ENCODE measurements at places on chromosomes 2 and 18.

GRCh38 chr2:165877565-165878550, 75.7 kb downstream of the TTC21B start:
- DNase-seq: peak; percentile 66

- DNase-seq: no peak
Observed at GRCh38 chr2:224574423-224575084, 10.6 kb downstream of the CUL3 start.

GRCh38 chr2:49248506-49248905, 94.2 kb upstream of the FSHR start:
- no peak for DNase-seq

DNA sequence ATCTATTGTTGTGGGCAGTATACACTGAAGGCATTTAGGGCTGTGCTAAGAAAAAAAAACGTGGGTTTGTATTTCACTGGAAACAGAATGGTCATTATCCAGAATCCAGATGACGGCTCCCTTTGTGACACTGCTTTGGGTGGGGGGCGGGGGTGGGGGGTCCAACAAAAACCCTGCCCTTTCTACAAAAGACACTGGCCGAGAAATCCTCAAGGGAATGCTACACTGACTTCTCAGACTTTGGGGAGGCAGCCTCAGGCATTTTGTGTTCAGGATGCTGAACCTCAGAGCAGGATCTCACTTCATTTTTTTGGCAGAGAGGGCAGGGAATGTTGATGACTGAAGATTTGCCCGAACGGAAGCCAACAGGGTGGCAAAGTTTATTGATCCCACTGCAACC, 417.1 kb downstream of the HRH4 start:
- DNase-seq: no peak

GRCh38 chr2:211944572-211944971, 594.0 kb downstream of the ERBB4 start:
- peak; percentile 60 for DNase-seq

GRCh38 chr2:1360144-1360543, 53.1 kb upstream of the TPO start:
- DNase-seq: no peak

GRCh38 chr2:16630463-16630862, 35.2 kb downstream of the CYRIA start:
- peak; percentile 33 for DNase-seq

GRCh38 chr2:150020221-150020620, 432.6 kb upstream of the MMADHC start:
- no peak for DNase-seq

GRCh38 chr2:17971531-17972125, 93.2 kb downstream of the KCNS3 start:
- no peak for DNase-seq

DNA sequence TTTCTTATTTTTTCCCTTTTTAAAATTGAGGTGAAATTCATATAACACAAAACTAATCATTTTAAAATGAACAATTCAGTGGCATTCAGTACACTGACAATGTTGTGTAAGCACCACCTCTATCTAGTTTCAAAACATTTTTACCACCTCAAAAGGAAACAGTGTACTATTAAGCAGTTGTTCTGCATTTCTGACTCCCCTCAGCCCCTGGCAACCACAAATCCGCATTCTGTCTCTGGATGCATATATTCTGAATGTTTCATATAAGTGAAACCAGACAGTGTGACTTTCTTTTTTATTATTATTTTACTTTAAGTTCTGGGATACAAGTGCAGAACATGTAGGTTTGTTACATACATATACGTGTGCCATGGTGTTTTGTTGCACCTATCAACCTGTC, 19.2 kb upstream of the TANK start:
- peak; percentile 78 for DNase-seq

DNA sequence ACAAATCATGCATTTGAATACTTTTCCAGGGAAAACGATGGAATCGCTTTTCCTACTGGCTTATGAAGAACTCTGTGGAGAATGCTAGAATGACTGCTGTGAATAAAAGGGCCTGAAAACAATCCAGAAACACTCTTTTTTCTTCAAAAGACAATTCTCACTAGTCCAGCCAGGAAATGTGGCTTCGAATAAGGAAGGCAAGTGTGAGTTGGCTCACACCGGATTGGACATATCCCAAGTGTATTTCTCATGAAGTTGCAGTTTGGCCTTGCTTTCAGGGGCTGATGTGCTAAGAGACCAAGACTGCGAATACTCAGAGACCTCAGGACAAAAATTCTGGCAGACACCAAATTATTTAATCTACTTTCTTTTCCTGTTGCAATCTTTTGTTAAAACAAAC, 54.1 kb downstream of the FIGN start:
- no peak for DNase-seq

DNA sequence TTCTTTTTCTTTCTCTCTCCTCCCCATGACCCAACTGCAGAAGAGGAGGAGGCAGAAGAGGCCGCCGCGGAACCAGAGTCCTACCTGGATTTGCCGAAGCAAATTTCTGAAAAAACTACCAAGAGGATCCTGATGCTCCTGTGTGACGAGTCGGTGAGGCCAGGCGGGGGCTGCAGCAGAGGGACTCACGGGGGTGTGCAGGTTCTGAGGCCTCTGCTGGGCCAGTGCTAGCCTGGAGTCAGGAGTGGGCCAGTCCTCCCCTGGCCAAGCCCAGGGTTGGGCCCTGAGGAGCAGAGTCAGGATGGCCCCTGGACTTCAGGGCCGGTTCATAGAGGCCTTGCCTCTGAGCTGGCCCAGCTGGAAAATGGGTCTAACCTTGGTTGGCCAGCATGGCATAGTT, 29.3 kb downstream of the OTOF start:
- DNase-seq: no peak

- DNase-seq: peak; percentile 38
Observed at GRCh38 chr2:46297546-46298271, 502 bp downstream of the EPAS1 start.
